ENCODE measurements at places on chromosomes 2 and 18.
A peak's percentile ranks its signal among the peaks of the same experiment; 100 is the strongest.

GRCh38 chr2:159209341-159210306, 76.9 kb downstream of the WDSUB1 start:
- DNase-seq: no peak

- DNase-seq: no peak
Observed at GRCh38 chr2:171297956-171298355, 135.8 kb downstream of the METTL8 start.

DNA sequence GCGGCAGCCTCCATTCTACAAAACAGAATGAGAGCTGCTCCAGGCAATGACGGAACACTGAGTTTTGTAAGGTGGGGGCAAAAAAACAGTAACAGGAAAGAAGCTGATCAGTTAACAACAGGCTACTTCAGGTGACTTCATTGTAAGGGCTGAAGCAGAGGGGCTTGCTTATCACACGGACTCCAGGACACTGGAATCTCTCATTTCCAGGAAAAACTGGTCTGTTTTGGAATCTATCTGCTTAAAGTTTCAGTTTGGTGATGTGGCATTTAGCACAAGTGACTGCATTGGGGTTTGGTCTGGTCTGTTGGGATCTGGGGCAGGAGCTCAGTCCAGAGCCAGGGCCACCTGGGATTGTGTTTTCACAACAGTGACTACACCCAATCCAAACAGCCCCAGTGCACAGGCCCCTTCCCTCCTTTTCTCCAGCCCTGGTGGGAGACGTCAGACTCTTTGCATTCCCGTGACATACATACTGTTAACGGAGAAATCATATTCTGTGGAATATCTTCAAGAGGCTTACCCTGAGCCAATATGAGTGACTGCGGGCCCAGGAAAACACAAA, 14.1 kb downstream of the AMER3 start:
- DNase-seq: no peak

DNA sequence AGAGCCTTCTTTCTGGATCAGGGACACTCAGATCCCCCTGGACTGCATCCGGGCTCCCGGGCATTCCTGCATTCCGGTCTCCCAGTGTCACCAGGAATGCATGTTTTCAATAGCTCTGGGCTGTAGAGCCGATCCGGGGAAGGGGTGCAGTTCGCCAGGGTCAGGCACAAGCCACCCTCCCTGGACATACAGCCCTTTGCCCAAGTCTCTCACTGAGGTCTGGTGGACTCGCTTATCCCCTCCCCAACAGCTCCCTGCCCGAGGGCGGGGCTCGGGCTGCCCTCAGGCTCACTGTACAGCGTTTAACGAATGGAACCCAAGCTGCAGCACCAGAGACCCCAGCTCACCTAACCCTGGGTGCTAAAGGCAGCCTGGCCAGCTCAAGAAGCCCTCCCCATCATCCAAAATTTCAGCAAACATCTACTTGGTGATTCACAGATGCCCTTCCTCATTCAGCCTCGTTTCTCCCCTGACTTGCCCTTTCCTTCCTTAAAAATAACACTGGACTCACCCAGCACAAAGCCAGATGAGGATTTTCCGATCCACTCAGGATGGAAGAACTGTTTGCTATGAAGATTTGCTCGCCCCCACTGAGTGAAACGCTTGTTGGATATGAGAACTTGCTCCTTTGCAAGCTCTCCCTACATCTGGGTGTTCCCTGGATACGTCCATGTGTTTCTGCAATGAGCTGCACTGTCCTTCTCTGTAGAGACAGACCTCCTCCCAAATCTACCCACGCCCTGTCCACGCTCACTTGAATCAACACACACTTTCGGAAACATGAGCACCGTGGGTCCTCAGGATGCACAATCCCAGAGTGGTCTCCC, 58.1 kb downstream of the PXDN start:
- DNase-seq: peak; percentile 60

- no peak for DNase-seq
Observed at GRCh38 chr2:156513219-156513618, 77.0 kb downstream of the GPD2 start.

DNA sequence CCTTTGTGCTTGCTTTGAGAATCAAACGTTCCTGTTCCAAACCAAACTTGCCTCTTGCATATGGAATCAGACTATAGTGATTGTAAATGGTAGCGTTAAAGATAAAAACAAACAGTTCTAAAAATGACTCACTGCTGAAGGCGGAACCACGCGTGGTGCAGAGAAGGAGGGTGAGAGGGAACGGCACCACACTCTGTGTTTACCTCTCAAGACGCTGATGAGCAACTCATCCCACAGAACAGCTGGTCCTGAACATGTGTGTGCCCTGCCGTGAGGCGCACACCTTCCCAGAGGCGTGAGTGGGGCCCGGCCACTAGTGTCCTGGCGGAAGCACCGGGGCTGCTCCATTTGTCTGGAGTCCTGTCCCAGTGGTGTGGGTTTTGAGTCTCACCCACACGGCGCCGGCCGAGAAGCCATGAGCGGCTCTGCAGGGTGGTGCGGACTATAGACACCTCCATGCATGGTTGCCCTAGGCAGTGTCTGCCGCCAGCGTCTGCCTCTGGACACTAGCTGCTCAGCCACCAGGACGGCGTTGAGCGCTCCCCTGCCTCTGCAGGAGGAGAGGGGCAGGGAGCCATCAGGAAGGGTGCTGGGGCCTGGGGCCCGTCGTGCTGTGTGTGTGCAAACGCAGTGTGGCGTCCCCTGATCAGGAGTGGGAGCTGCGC, 52.1 kb downstream of the NFATC1 start:
- DNase-seq: no peak

- DNase-seq: no peak
Observed at GRCh38 chr2:98507461-98507860, 62.8 kb downstream of the INPP4A start.

DNA sequence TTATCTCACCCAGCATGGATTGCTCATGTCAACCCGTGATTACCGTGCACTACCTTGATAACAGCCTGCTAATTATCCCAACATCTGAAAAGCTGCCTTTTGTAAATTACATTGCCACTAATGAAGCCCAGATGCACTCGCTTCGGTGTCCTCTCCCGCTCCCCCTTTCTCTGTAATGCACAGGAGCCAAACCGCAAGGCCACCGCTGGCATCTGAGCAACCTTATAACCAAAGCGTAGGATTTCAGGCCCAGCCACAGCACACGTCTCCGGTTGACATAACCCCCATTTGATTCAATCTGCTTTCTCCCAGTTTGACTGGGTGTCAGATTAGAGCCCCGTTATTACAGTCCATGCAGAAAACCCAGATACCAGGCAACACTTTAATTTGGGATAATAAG, 341.2 kb downstream of the ALK start:
- DNase-seq: no peak

- no peak for DNase-seq
Observed at GRCh38 chr2:219775506-219775905, 148.1 kb downstream of the SLC4A3 start.

GRCh38 chr2:221385716-221386115, 186.4 kb downstream of the EPHA4 start:
- no peak for DNase-seq

DNA sequence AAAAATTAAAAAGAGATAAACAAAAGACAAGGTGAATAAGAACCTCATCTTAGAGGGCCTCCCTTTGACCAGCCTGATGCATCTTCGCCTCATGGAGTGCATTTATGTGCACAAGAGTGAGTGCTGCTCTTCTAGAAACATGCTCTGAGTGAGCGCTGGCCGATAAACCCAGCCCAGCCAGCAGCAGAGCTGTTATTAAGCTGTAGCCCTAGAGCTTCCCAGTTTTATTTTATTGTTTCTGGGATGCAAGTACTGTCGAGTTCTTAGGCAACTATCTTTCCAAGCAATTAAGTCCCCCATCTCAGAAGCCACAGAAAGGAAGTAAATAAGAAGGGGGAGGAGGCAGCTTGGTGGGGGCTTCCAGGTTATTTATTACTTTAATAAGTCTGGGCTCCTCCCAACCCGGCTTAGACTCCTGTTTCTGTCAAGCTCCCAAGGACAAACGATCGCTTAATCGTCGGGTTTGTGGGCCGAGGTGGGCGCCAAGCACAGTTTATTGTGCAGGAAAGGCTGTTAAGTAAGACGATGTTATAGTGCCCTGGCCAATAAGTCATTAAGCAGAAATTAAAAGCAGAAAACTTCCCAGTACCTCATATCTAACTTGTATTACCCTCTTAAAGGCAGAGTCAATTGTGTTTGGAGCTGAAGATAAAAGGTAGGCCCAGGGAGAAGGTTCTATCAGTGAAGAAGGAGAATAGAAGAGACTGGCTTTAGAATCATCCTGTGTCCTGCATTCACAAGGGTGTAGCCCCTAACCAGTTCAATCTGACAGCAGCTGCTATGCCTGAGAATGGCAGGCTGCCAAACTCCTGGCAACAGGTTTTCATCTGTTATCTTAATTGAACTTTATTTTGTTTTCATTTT, 176.3 kb downstream of the PIK3C3 start:
- DNase-seq: no peak

GRCh38 chr2:69608109-69608508, 35.4 kb downstream of the AAK1 start:
- no peak for DNase-seq

Data from RCC 7860 (cell line).